Liver (tissue), 10 donors: ENCODE measurements at places on chromosomes 7 and 10. TPM values are rescaled to one million over a fixed set of nuclear protein-coding genes. Genes with fewer than 3 reads are reported as not detected.

DNA sequence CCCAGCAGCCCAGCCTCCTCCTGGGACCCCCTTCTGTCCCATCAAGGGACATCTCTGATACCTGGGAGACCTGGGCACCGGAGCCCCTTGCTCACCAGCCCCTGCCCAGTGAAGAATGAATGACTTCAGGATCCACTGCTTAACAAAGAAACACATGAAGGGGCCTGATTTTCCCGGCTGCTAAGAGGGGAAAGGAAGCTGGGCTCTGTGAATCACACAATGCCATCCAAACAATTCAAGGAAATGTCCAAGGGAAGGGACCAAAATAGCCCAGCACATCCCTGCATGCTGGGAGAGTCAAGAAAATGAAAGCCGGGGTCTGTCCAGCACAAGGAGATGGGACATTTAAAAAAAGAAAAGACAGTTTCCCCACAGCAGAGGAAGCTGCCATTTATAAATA lies 128.7 kb upstream of the JCAD start:
- no peaks in the 10 kb centered on the region for H3K36me3 ChIP-seq
- no peaks in the 10 kb centered on the region for H3K27me3 ChIP-seq
- peaks cover 3% of the 10 kb centered on the region for H3K4me1 ChIP-seq
- peak overlapping the region; percentile 32 for H3K27ac ChIP-seq
- no peak overlapping the region for H3K4me3 ChIP-seq

DNA sequence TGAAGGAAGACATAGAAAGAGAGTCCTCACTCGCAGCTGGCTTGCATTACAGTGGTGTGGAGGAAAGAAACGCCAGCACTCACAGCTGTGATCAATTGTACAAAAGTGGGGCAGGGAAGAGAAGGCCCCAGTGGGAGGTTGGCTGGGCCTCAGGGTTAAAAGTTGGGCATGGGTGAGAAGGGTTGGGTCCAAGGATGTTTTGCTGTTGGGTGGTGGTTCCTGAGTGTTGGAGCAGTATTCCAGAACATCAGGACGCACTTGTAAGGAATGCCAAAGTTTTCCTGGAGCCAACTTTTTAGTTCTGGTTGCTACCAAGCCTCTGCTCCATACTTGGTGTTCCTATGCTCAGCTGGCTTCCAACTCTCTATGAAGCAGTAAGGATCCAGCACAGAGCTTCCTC lies 55.4 kb upstream of the MKRN1 start:
- no peak overlapping the region for H3K27ac ChIP-seq
- no peaks in the 10 kb centered on the region for H3K4me1 ChIP-seq
- no peaks in the 10 kb centered on the region for H3K27me3 ChIP-seq
- no peak for DNase-seq

DNA sequence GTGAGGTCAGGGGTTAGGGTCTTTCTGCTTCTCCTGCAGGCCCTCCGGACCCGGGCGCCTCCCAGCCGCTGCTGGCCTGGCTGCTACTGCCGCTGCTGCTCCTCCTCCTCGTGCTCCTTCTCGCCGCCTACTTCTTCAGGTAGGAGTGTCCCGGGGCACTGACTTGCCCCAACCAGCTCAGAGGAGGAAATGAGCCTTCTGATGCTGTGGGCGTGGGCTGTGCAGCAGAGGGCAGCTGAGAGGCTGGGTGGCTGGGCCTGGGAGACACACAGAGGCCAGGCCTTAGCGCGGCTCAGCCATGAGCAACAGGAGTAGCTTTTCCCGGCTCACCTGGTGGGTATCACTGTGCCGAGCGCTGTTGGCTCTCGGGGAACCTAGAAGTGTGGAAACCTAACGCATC lies 78.9 kb downstream of the MKI67 start:
- H3K4me3 ChIP-seq = no peak overlapping the region
- H3K4me1 ChIP-seq = no peaks in the 10 kb centered on the region
- H3K27me3 ChIP-seq = no peaks in the 10 kb centered on the region
- H3K27ac ChIP-seq = peak overlapping the region; percentile 63
- DNase-seq = no peak

FGF8 gene
- total RNA-seq = not detected

DNA sequence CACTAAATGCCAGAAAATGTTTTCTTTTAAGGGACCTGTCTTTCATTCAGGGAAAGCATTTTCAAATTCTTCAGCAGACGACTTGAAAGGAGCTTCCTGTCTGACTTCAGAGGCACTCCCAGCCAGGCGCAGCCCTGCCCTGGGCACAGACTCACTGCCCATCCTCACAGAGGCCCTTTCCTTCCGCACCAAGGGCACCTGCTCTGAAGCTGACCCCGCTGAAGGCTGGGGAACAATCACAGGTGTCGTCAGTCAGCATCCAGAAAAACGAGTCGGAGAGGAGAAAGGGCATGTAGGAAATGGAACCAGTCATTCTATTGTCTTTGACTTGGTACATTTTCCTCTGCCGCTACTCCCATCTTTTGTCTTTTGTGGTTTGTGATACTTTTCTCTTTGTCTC lies 125.3 kb upstream of the PARD3 start:
- H3K4me1 ChIP-seq = no peaks in the 10 kb centered on the region
- DNase-seq = no peak
- H3K27me3 ChIP-seq = no peaks in the 10 kb centered on the region
- no peak overlapping the region for H3K27ac ChIP-seq
- H3K4me3 ChIP-seq = no peak overlapping the region

CCDC172 gene
- total RNA-seq = not detected

- no peak overlapping the region for H3K4me3 ChIP-seq
- peaks cover 8% of the 10 kb centered on the region for H3K4me1 ChIP-seq
- no peak for DNase-seq
- H3K36me3 ChIP-seq = no peaks in the 10 kb centered on the region
Observed at GRCh38 chr10:124359336-124359832, 59.3 kb downstream of the OAT start.

DYNC1I1 gene
- 0.28 TPM for total RNA-seq

DNA sequence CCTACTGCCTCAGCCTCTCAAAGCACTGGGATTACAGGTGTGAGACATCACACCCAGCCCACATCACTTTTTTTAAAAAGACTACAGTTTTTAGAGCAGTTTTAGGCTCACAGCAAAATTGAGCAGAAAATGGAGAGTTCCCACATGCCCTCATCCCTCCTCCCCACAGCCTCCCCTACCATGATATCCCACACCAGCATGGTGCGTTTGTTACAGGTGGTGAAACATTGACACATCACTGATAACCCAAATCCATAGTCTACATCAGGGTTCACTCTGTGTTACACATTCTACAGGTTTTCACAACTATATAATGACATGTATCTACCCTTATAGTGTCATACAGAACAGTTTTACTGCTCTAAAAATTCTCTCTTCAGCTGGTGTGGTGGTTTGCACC lies 24.3 kb upstream of the TOMM7 start:
- no peaks in the 10 kb centered on the region for H3K27me3 ChIP-seq
- no peak for DNase-seq
- no peaks in the 10 kb centered on the region for H3K36me3 ChIP-seq
- no peak overlapping the region for H3K27ac ChIP-seq

BMPER gene
- 8.5 TPM for total RNA-seq

GSTO2 gene
- 4.6 TPM for total RNA-seq

ZNF727 gene
- total RNA-seq = 0.05 TPM

DNA sequence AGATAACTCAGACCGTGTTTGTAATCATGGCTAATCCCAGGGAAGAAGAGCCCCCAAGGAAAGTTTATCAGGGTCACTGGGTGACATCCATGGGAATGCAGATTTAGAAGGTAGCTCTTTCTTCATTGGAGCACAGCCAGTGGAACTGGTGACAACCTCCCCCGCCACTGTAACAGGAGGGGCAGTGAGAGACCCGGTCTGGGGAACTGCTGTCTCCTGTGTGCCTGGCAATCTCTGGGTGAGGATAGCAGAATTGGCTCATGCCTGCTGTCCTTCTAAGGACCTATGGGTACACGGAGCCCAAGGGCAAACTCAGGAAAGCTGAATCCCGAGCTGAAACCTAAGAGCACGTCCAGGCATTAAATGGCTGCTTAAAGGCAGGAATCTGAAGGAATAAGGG lies 341.6 kb downstream of the ABCA13 start:
- no peak for DNase-seq
- H3K4me3 ChIP-seq = no peak overlapping the region
- H3K27me3 ChIP-seq = no peaks in the 10 kb centered on the region
- no peaks in the 10 kb centered on the region for H3K36me3 ChIP-seq
- no peaks in the 10 kb centered on the region for H3K4me1 ChIP-seq

ODAD2 gene
- total RNA-seq = 0.17 TPM

DNA sequence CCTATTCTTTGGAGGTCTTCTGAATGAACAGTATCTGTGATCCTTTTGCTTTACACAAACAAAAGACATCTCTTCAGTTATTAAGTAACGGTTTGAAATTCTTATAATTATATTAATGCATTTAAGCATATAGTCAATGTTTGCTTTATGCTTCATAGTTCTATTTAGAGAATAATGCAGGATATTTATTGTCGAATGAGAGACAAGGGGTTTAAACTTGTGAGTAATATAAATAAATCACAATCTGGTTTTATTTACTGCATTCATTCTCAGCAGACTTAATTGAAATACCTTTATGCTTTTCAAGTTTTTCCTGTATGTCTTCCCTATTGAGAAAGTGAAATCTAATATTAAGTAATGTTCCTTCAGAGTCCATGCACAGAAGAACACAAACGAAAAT lies 149.5 kb upstream of the LRRN3 start:
- H3K4me1 ChIP-seq = no peaks in the 10 kb centered on the region
- DNase-seq = no peak
- H3K36me3 ChIP-seq = no peaks in the 10 kb centered on the region
- no peak overlapping the region for H3K27ac ChIP-seq

GRCh38 chr10:48658243-48658974 lies 26.3 kb upstream of the WDFY4 start:
- no peaks in the 10 kb centered on the region for H3K36me3 ChIP-seq
- peak; percentile 74 for DNase-seq
- no peaks in the 10 kb centered on the region for H3K27me3 ChIP-seq
- H3K27ac ChIP-seq = no peak overlapping the region
- peaks cover 15% of the 10 kb centered on the region for H3K4me1 ChIP-seq
- H3K4me3 ChIP-seq = no peak overlapping the region

DNA sequence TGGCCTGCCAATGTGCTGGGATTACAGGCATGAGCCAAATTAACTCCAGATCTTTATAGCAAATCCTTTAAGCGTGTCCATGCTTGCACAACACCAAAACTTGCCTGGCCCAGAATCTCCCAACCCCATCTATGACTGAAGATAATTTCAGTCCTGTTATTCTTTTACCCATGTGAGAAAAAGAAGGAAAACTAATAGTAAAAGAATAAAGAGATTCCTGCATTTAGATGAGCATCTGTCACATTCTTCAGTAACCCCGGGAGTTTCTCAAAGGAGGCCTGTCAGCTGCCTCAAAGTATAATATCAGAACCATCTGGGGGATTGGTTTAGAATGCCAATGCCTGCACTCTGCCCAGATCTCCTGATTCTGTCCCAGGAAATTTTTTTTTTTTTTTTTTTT lies 158.1 kb upstream of the KMT2E start:
- no peaks in the 10 kb centered on the region for H3K27me3 ChIP-seq
- no peak for DNase-seq
- no peak overlapping the region for H3K27ac ChIP-seq
- no peak overlapping the region for H3K4me3 ChIP-seq
- H3K36me3 ChIP-seq = no peaks in the 10 kb centered on the region

LRRC4 gene
- 0.75 TPM for total RNA-seq

DNA sequence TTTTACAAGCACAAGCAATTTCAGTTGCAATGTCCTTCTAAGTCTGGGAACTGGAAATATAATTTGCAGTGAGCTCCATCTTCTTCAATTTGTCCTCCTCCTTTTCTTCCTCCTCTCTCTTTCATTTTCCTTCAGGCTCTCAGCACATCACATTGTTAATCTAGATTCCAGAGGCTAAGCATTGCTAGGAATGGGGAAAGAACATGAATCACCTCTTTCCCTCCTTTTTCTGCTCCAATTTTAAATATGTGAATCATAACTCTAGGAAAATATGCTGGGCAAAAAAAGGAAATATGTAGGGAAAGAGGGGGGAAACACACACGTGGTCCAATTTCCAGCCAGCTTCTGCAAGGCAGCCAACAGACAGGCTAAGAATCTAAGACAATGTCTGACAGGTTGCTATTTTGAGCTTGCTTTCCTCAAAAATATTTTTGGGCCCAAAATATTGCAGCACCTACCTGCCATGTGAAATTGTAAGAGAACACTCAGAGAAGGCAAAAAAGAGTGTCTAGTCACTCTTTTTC lies 72.7 kb upstream of the NUPR2 start:
- no peaks in the 10 kb centered on the region for H3K36me3 ChIP-seq
- no peaks in the 10 kb centered on the region for H3K4me1 ChIP-seq
- DNase-seq = no peak

DNA sequence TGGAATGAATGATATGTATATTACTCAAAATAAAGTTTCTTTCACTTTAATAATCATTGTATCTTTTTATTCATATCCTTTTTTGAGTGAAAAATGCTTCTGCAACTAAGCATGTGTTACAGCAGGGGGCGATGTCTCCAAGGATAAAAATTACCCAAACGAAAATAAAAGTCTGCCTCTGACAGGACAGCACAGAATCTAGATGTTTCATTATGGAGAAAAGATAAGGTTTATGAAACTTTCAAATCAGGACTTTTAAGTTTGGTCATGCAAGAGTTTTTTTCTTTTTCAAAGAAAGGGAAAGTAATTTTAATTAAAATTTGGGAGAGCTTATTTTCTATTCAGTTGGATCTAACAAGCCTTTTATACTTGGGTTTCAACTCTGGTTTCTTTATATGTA lies 48.4 kb downstream of the TES start:
- H3K36me3 ChIP-seq = peaks cover 2% of the 10 kb centered on the region
- no peaks in the 10 kb centered on the region for H3K4me1 ChIP-seq
- DNase-seq = no peak
- H3K27ac ChIP-seq = no peak overlapping the region
- no peaks in the 10 kb centered on the region for H3K27me3 ChIP-seq

FOXK1 gene
- 8.5 TPM for total RNA-seq

WNT16 gene
- not detected for total RNA-seq

NPS gene
- not detected for total RNA-seq

DNA sequence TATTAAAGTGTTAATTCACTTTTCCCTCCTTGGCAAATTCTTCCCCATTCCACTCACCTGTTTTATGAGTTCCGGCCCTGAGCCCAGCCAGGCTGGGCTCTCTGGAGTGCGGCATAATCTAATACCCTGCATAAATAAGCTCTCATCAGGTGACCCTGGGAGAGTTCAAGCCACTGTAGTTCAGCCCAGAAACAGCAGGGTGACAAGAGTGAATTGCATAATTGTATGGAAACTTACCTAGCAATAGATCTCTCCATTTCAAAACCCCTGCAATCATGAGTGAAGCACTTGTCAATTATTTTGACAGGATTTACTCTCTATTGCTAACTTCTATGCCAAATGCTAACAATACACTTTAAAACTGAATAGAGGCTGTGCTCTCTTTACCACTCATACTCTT lies 94.7 kb downstream of the OSBPL3 start:
- no peak overlapping the region for H3K27ac ChIP-seq
- H3K36me3 ChIP-seq = no peaks in the 10 kb centered on the region
- DNase-seq = no peak
- H3K27me3 ChIP-seq = no peaks in the 10 kb centered on the region

STEAP2 gene
- 8.0 TPM for total RNA-seq
